ENCODE measurements at places on chromosomes 2 and 18.

- H3K4me1 ChIP-seq, result peaks cover 2% of the 10 kb centered on the region
- peaks cover 12% of the 10 kb centered on the region for H3K27me3 ChIP-seq
- H3K36me3 ChIP-seq, result no peaks in the 10 kb centered on the region
- DNase-seq, result peak; percentile 43
- peak within 1 kb of the TSS; percentile 79 for H3K27ac ChIP-seq
Measured at GRCh38 chr2:127220102-127220767, at the start of gene CYP27C1. Gene CYP27C1 (minus strand): TSS chr2:127220299. CDS start chr2:127220270, 29 bp downstream.

- peaks cover 3% of the 10 kb centered on the region for H3K27me3 ChIP-seq
- H3K4me1 ChIP-seq, result no peaks in the 10 kb centered on the region
- H3K27ac ChIP-seq, result no peak overlapping the region
Measured at GRCh38 chr2:181366675-181367175, 90.5 kb upstream of the ITGA4 start.

- H3K4me3 ChIP-seq, result no peak overlapping the region
- DNase-seq, result no peak
- H3K27me3 ChIP-seq, result peaks cover 9% of the 10 kb centered on the region
- peaks cover 29% of the 10 kb centered on the region for H3K4me1 ChIP-seq
- peak overlapping the region; percentile 73 for H3K27ac ChIP-seq
Measured at GRCh38 chr2:127078666-127079270, 28.2 kb downstream of the BIN1 start.

GRCh38 chr18:74532511-74533025, 1.7 kb upstream of the CNDP1 start:
- no peak overlapping the region for H3K27ac ChIP-seq
- H3K4me3 ChIP-seq, result no peak overlapping the region
- no peaks in the 10 kb centered on the region for H3K27me3 ChIP-seq
- H3K4me1 ChIP-seq, result no peaks in the 10 kb centered on the region

GRCh38 chr2:229269146-229269545, 1.9 kb downstream of the PID1 start:
- H3K4me3 ChIP-seq, result no peak overlapping the region
- H3K27ac ChIP-seq, result no peak overlapping the region
- H3K27me3 ChIP-seq, result peaks cover 2% of the 10 kb centered on the region
- peaks cover 4% of the 10 kb centered on the region for H3K4me1 ChIP-seq

GRCh38 chr2:54330926-54331835, 75.2 kb upstream of the TSPYL6 start:
- H3K36me3 ChIP-seq, result no peaks in the 10 kb centered on the region
- peak overlapping the region; percentile 84 for H3K4me3 ChIP-seq
- DNase-seq, result no peak
- H3K27ac ChIP-seq, result peak overlapping the region; percentile 84

DNA sequence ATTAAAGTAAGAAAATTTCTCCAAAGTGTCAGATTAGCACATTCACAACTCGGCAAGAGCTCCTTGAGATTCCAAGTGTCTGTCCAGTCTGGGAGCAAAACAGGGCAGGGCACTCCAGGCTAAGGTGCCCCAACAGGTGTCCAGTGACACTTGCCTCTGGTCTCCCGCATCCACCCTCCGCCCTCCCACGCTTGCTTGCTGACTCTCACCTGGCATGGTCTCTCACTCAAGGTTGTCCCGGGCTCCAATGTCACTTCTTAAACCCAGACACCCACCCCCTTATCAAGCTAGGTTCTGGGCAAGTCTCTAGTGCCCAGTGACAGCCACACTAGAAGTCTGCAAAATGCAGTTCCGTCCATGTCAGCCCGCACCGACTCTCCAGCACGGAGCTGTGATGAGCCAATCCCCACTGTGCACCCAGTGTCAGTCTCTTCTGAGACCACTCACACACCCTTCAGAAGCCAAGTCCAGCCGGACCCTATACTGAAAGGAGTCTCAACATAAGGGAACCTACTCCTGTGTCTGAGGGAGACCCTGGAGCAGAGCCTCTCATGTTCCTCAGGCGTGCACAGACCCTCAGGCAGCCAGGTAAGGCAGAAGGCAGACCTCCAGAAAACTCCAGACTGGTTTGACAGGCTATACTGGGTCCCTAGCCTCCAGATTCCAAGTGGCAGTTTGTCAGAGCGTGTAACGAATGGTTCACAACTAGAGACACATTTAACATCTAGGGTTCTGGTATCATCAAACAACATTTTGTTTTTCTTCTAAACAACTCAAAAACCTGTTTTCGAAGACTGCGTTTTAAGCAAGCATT, 45.6 kb downstream of the HDLBP start:
- peaks cover 16% of the 10 kb centered on the region for H3K4me1 ChIP-seq
- H3K36me3 ChIP-seq, result peaks cover 11% of the 10 kb centered on the region
- H3K27ac ChIP-seq, result no peak overlapping the region
- no peak for DNase-seq

GRCh38 chr2:198498048-198498447, 693.7 kb downstream of the PLCL1 start:
- peaks cover 3% of the 10 kb centered on the region for H3K27me3 ChIP-seq
- DNase-seq, result no peak
- no peak overlapping the region for H3K4me3 ChIP-seq
- H3K36me3 ChIP-seq, result no peaks in the 10 kb centered on the region
- no peak overlapping the region for H3K27ac ChIP-seq

GRCh38 chr2:32012872-32013271, 2.1 kb upstream of the MEMO1 start:
- H3K4me3 ChIP-seq, result no peak overlapping the region
- DNase-seq, result no peak
- peaks cover 6% of the 10 kb centered on the region for H3K27me3 ChIP-seq

- peak overlapping the region; percentile 72 for H3K4me3 ChIP-seq
- peaks cover 8% of the 10 kb centered on the region for H3K27me3 ChIP-seq
- DNase-seq, result no peak
- peaks cover 33% of the 10 kb centered on the region for H3K4me1 ChIP-seq
Measured at GRCh38 chr2:47058003-47058931, 96.8 kb downstream of the STPG4 start.

- H3K27me3 ChIP-seq, result no peaks in the 10 kb centered on the region
- peaks cover 10% of the 10 kb centered on the region for H3K36me3 ChIP-seq
- no peak overlapping the region for H3K27ac ChIP-seq
- no peak for DNase-seq
Measured at GRCh38 chr18:22668496-22668895, 250.8 kb upstream of the CTAGE1 start.

Measured in glutamatergic neuron (in vitro differentiated cells).